ENCODE measurements at places on chromosomes 6 and 20. TPM values are rescaled to one million over a fixed set of nuclear protein-coding genes. Genes with fewer than 3 reads are reported as not detected.

Gene TEAD3
- total RNA-seq = 7.0 TPM

Gene ARHGAP18
- 31.3 TPM for total RNA-seq

Gene ARFGAP1
- 56.7 TPM for total RNA-seq

Gene SAMD3
- 0.79 TPM for total RNA-seq

Gene HLA-DQA1
- 66.1 TPM for total RNA-seq

Gene TNFRSF21
- total RNA-seq = 35.0 TPM

Gene C6orf163
- total RNA-seq = 0.57 TPM

Gene FOXC1
- total RNA-seq = 2.4 TPM

Gene INSM1
- 5.4 TPM for total RNA-seq

Gene EYS
- total RNA-seq = 0.06 TPM

DNA sequence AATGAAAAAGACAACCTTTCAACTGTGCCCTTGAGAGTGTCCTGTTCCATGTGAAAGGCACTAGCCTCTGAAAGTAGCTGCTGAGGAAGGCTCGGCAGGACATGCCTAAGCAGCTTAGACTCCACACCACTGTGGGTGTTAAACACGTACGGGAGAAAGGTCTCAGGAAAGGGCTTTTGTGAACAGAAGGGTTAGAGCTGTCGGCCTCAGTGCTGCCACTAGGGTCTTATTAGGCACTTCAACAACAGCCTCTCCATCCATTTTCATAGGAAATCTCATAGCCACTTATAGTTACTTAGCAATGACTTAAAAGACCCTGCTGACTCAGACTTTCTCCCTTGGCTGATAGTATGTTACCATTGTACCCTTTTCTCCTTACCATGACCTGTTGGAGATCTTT lies 662.8 kb downstream of the TBC1D32 start:
- no peak overlapping the region for H3K27ac ChIP-seq
- no peaks in the 10 kb centered on the region for H3K36me3 ChIP-seq

GRCh38 chr20:63441136-63442099 lies 31.0 kb downstream of the KCNQ2 start:
- no peak for DNase-seq
- no peaks in the 10 kb centered on the region for H3K4me1 ChIP-seq
- no peak overlapping the region for H3K4me3 ChIP-seq
- no peak overlapping the region for H3K27ac ChIP-seq
- no peaks in the 10 kb centered on the region for H3K36me3 ChIP-seq
- H3K27me3 ChIP-seq = peaks cover 3% of the 10 kb centered on the region

DNA sequence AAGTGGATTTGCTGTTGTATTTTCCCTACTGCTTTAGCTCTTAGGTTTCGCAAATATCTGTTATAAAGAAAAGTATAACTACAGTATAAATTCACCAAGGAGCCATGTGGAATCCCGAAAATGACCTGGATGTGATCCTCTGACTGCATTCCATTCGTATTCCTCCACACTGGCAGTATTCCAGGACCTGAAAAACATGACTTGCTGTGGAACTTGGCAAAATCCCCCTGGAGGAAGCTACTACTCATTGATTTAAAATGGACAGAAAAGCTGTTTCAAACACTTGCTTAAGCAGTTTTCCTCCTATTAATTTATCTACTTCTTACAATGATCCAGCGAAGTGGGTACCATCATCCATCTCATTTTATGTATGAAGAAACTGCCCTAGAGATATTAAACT lies 13.3 kb upstream of the ENPP5 start:
- no peaks in the 10 kb centered on the region for H3K4me1 ChIP-seq
- H3K36me3 ChIP-seq = no peaks in the 10 kb centered on the region
- no peaks in the 10 kb centered on the region for H3K27me3 ChIP-seq
- DNase-seq = no peak
- no peak overlapping the region for H3K27ac ChIP-seq

DNA sequence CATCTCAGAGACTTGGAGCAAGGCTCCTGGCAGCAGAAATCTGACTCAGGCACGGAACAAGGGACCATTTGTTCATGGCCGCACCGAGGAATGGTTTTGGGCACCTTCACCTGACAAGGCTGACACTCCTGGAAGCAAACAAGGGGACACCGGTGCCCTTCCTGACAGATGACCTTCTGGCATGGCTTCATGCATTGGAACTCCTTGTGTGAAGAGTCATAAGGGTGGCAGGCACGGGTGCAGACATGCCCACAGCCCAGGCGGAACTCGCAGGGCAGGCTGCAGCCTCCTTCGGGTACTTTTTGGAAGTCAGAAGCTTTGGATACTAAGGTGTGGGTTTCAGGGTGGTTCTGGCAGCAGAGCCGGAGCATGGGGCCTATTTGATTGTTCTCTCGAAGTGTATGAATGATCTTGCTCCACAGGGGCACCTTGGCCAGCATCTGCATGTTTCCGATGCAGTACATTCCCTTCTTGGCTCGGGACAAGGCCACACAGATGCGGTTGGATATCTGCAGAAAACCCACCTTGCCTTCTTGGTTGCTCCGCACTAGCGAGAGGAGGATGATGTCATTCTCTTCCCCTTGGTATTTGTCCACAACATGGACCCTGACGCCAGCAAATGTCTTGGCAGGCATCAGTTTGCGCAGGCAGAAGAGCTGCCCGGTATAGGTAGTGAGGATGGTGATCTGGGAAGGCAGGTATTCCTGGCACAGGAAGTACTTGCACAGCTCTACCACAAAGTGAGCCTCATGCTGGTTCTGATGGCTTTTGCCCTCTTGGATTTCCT lies 28.8 kb downstream of the ZNFX1 start:
- no peak overlapping the region for H3K4me3 ChIP-seq
- no peak for DNase-seq
- no peak overlapping the region for H3K27ac ChIP-seq
- peaks cover 68% of the 10 kb centered on the region for H3K36me3 ChIP-seq
- no peaks in the 10 kb centered on the region for H3K4me1 ChIP-seq

- H3K27ac ChIP-seq = no peak overlapping the region
- no peaks in the 10 kb centered on the region for H3K27me3 ChIP-seq
- no peak for DNase-seq
- no peaks in the 10 kb centered on the region for H3K4me1 ChIP-seq
- H3K4me3 ChIP-seq = no peak overlapping the region
- no peaks in the 10 kb centered on the region for H3K36me3 ChIP-seq
Observed at GRCh38 chr6:112179631-112180030, 74.7 kb downstream of the LAMA4 start.

GRCh38 chr6:72461144-72461543 lies 160.7 kb upstream of the KCNQ5 start:
- no peaks in the 10 kb centered on the region for H3K36me3 ChIP-seq
- H3K27me3 ChIP-seq = no peaks in the 10 kb centered on the region
- H3K27ac ChIP-seq = no peak overlapping the region
- no peak for DNase-seq

GRCh38 chr20:62691487-62691886 lies 17.1 kb upstream of the NTSR1 start:
- H3K36me3 ChIP-seq = no peaks in the 10 kb centered on the region
- no peaks in the 10 kb centered on the region for H3K27me3 ChIP-seq
- no peak overlapping the region for H3K4me3 ChIP-seq
- no peak for DNase-seq

GRCh38 chr20:37236462-37236861 lies 25.2 kb downstream of the GHRH start:
- H3K27me3 ChIP-seq = no peaks in the 10 kb centered on the region
- DNase-seq = no peak
- H3K36me3 ChIP-seq = peaks cover 6% of the 10 kb centered on the region

DNA sequence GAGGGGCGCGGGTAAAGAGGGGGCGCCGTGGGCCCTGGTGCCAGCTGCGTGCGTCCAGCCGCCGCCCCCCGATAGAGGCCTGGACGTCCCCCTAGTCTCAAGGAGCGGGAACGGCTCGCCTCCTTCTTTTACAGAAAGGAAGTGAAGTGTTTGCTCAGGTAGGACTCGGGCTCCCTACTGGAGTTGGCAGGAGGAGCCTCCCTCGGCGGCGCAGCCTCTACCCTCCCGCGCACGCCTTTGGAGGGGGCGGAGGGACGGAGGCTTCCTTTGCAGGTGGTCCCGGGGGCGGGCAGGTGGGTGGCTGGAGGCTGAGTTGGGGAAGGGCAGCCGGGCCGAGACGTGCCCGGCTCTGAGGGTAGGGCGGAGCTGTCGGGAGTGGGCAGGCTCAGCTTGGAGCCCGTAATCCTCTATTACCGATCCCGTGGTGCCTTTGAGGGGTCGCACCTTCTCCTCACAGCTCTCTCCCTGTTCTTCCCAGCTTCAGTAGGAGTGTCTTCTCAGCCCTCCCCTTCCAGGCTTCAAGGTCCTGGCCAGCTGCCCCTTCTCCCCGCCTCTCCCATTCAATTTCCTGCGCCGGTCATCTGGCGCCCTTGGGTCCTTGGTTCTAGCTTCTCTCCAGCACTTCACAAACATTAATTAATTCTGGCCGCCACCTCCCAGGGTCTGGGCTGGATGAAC lies 728 bp downstream of the ITPR3 start:
- DNase-seq = peak; percentile 74
- H3K27ac ChIP-seq = peak overlapping the region; percentile 87
- H3K27me3 ChIP-seq = no peaks in the 10 kb centered on the region

DNA sequence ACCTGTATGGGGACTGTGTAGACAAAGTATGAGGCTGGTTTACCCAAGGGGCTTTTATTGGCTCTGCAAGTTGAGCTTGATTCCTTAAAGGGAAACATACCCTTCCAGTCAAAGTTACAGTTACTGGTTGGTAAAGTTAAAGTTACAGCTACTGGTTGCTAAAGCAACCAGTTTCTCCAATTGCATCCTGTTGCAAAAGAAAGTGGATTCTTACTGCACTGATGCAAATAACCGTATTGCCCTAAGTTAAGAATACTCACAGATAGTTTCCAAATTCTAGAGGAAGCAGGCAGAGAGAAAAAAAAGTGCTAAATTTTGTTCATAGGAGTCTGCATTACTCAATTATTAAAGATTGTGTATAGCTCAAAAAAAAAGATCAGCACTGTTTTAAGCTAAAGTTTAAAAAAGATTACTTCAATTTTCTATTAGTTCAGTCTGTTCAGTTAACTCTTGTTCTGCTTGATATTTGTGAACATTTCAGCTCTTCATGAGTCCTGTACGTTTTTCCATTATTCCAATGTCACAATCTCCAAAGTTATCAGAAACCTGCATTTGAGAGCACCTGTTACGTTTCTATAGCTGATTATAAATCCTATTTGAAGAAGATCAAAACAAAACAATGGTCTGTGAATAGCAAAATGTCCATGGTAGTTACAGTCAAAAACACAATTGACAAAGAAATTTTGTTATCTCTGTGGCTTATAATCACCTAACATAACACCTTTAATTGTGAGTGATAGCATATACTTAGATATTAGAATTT lies 8.6 kb upstream of the IL22RA2 start:
- no peaks in the 10 kb centered on the region for H3K36me3 ChIP-seq
- no peak overlapping the region for H3K4me3 ChIP-seq
- no peak overlapping the region for H3K27ac ChIP-seq
- no peaks in the 10 kb centered on the region for H3K27me3 ChIP-seq
- no peak for DNase-seq
- H3K4me1 ChIP-seq = no peaks in the 10 kb centered on the region

DNA sequence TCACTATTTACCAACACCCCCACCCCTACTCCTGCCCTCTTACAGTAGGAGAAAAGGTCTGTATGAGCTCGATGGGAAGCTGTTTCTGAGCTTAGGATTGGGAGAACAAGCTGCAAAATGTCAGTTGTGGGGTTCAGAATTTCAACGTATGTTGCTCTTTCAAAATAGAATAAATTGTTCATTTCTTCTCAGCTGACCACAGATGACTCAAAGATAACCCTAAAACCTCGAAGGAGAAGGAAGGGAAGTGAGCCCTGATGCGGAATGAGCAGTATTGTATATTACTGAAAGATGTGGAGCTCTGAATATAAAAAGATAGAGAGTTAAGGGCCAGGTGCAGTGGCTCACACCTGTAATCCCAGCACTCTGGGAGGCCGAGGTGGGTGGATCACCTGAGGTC lies 35.9 kb upstream of the MYLIP start:
- no peaks in the 10 kb centered on the region for H3K27me3 ChIP-seq
- no peaks in the 10 kb centered on the region for H3K36me3 ChIP-seq
- no peak overlapping the region for H3K27ac ChIP-seq
- no peak for DNase-seq
- H3K4me1 ChIP-seq = no peaks in the 10 kb centered on the region

DNA sequence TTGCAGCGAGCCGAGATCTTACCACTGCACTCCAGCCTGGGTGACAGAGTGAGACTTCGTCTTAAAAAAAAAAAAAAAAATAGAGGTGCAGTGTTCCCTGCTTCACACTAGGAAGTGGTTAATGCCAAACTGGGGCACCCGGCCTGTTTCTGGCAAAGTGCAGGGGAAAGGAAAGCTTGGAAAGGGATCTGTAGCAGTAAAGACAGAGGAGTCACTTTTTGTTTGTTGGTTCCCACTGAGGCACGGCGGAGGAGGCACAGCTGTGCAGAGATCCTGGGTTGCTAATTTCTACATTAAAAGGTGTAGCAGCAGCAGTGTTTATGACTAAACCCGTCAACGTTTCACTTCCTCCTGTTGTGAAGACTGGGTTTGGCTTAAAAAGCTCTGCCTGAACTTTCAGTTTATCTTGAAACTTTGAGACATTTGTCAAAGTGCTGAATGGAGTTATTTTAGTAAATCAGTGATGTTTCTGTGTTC lies 125.6 kb downstream of the CARMIL1 start:
- H3K36me3 ChIP-seq = no peaks in the 10 kb centered on the region
- H3K4me1 ChIP-seq = peaks cover 7% of the 10 kb centered on the region
- H3K27ac ChIP-seq = no peak overlapping the region
- DNase-seq = no peak
- no peaks in the 10 kb centered on the region for H3K27me3 ChIP-seq

GRCh38 chr6:4371207-4371921 lies 236.0 kb upstream of the ECI2 start:
- no peak overlapping the region for H3K4me3 ChIP-seq
- H3K27me3 ChIP-seq = no peaks in the 10 kb centered on the region
- H3K4me1 ChIP-seq = no peaks in the 10 kb centered on the region
- no peaks in the 10 kb centered on the region for H3K36me3 ChIP-seq

- no peak overlapping the region for H3K4me3 ChIP-seq
- no peak overlapping the region for H3K27ac ChIP-seq
- no peaks in the 10 kb centered on the region for H3K36me3 ChIP-seq
- DNase-seq = no peak
- H3K4me1 ChIP-seq = no peaks in the 10 kb centered on the region
Observed at GRCh38 chr20:15039088-15039752, 701.8 kb upstream of the FLRT3 start.

GRCh38 chr20:20814685-20815084 lies 102.2 kb upstream of the RALGAPA2 start:
- no peak for DNase-seq
- no peaks in the 10 kb centered on the region for H3K36me3 ChIP-seq
- H3K4me1 ChIP-seq = no peaks in the 10 kb centered on the region
- no peak overlapping the region for H3K27ac ChIP-seq

DNA sequence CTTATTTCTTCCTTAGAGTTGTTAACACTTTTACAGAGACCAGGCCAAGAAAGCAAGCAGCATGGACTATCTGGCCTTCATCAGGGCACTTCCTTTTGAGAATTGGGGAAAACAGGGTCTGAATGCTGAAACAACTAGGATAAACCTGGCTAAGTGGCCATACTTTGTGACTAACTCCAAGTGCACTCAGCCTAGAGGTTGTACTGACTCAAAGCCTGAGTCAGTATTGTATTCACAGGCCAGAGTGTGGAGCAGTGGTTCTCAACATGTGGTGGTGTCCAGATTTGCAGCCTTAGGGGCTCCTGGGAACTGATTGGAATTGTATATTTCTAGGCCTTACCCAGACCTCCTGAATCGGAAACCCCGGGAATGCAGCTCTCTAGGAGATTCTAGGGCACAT lies 20.1 kb downstream of the SEC23B start:
- no peak overlapping the region for H3K4me3 ChIP-seq
- no peaks in the 10 kb centered on the region for H3K4me1 ChIP-seq
- H3K27me3 ChIP-seq = no peaks in the 10 kb centered on the region
- DNase-seq = no peak
- no peak overlapping the region for H3K27ac ChIP-seq

GRCh38 chr6:151089978-151090377 lies 149.8 kb upstream of the AKAP12 start:
- no peak for DNase-seq
- no peak overlapping the region for H3K27ac ChIP-seq
- no peaks in the 10 kb centered on the region for H3K36me3 ChIP-seq
- H3K4me1 ChIP-seq = no peaks in the 10 kb centered on the region
